ENCODE measurements at places on chromosomes 1 and 21.

GRCh38 chr21:39430457-39430856 lies 15.1 kb downstream of the LCA5L start:
- no peak for DNase-seq

GRCh38 chr1:158830904-158831507 lies at the start of gene MNDA:
TSS of gene MNDA (plus strand) at chr1:158831351. CDS start at chr1:158842154, 10,803 bp downstream.
- DNase-seq, result no peak

DNA sequence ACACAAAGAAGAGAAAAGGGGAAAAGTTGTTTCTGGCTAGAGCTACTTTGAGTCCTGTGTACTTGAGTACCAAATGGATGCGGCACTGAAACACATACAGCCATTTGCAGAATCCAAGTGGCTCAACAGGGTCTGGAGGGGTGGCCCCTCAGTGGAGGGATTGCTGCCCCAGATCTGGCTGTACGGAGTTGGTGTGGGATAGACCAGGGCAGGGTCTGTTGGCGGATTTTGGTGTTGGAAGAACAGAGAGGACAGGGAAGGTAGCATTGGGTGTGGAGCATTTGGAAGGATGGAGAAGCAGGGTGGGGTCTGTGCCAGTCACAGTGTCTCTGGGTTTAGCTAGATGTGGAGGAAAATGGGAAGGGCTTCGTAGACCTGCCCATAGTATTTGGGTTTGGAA lies 220.5 kb downstream of the CAMTA1 start:
- no peak for DNase-seq

DNA sequence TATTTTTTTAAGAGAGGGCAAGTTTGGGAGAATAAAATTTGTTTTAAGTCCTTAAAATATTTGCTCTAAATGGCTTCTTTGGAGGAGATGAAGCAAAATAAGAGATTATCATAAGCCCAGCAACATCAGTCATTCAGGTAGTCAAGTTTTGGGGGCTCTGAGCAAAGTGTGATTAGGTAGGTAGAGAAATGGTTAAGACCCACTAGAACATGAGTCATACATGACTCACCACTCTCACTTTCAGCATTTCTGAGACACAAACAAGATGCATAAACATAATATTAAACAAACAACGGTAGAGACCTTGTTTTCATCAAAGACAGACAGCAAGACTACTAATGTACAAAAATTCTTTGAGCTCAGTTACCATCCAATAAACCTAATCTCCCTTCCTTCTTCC lies 272.2 kb downstream of the LMO4 start:
- no peak for DNase-seq

GRCh38 chr1:244920911-244921761 lies 56.8 kb upstream of the HNRNPU start:
- DNase-seq, result no peak

GRCh38 chr1:214050513-214051401 lies 63.0 kb downstream of the PROX1 start:
- DNase-seq, result no peak

GRCh38 chr1:173285048-173285447 lies 77.9 kb upstream of the TNFSF4 start:
- DNase-seq, result no peak

DNA sequence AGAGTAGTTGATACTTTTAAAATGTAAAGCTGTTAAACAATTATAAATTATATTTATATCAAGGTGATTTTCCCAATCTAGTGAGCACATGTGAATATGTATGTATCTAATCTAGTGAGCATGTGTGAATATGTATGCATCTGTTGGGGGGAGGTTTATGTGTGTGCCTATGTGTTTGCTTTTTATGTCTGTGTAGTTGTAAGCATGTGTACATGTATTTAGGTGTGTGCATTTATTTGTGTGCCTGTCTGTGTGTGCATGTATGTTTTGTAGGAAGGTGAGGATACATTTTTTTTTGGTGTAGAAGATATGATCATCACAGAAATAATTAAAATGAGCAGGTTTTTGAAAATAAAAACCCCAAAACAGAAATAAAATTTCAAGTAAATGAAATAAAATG lies 318.9 kb upstream of the CHRM3 start:
- no peak for DNase-seq

DNA sequence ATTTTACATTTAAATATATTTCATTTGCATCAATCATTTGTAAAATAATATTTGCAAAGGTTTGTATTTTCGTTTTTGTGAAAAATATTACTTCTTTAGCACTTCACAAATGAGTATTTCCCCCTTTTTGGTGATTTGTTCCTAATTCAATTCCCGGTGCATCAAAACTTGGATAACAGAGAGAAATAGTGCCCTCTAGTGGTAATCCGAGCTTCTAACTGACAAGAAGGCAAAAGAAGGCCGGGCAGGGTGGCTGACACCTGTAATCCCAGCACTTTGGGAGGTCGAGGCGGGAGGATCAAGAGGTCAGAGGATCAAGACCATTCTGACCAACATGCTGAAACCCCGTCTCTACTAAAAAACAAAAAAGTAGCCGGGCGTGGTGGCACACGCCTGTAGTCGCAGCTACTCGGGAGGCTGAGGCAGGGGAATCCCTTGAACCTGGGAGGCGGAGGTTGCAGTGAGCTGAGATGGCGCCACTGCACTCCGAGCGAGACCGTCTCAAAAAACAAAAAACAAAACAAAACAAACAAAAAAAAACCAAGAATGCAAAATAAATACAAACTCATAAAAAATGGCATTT lies 137.7 kb downstream of the COL11A1 start:
- peak; percentile 22 for DNase-seq

Measured in AG08396 (cell line).